ENCODE measurements at places on chromosomes 11 and 22.

- no peak for DNase-seq
Measured at GRCh38 chr11:79902493-79902892, 461.7 kb upstream of the TENM4 start.

GRCh38 chr11:294780-295179 lies 4.5 kb downstream of the IFITM5 start:
- DNase-seq, result no peak

DNA sequence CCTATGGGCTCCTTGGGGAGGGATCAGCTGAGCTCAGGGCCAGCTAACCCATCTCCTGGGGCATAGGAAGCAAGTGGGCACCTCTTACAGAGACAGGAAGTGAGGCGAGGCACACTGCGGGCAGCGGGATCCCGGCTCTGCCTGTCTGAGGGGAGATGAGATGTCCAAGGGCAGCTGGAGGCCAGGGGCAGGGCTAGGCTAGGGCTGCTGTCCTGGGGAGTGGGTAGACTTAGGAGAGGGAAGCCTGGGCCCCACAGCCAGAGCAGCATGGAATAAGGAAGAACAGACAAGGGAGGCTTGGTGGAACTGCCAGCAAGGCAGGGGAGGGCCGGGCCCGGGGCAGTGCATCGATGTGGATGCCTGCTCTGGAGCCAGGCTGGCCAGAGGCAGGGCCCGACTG lies 76.3 kb downstream of the MORC2 start:
- no peak for DNase-seq

- no peak for DNase-seq
Measured at GRCh38 chr11:46736146-46736545, 17.1 kb downstream of the F2 start.

GRCh38 chr11:8721609-8722500 lies 39.3 kb downstream of the RPL27A start:
- DNase-seq, result no peak

Data from OCI-M1 (cell line).